ENCODE measurements at places on chromosomes 4 and X.

DNA sequence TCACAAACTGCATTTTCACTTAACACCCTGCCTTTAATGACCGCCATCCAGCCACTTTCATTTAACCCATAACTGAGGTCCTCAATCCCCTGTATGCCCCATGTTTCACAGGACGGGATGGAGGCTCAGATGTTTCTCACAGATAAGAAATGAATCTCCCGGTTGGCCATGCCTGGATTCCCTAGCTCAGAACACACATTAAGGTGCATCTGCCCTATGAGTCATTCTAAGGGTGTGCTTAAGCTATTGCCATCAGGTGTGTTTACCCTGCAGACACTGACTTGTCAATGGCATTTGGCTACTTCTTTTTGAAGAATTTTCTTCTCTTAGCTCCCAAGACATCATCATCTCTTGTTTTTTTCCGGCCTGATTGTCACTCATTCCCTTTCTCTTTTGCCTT, 222.6 kb upstream of the SMIM31 start:
- no peak for DNase-seq

DNA sequence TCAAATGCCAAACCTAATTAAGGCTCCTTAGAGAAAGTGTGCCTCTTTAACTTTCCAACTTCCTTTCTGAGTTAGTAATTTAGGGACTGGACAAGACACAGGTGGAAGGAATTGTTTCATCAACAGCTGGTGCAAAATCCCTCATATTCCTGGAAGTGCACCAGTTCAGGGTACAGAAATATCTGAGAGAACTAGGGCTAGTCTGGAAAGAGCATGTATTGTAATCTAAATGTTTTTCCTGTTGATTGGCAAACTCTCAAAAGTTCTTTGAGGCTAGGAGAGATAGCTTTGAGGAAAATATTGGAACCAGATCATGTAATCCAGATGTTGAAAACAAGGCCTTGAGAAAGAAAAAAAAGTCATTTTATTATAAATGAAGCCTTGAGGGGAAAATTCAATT, 98.1 kb upstream of the C1GALT1C1 start:
- DNase-seq: no peak

DNA sequence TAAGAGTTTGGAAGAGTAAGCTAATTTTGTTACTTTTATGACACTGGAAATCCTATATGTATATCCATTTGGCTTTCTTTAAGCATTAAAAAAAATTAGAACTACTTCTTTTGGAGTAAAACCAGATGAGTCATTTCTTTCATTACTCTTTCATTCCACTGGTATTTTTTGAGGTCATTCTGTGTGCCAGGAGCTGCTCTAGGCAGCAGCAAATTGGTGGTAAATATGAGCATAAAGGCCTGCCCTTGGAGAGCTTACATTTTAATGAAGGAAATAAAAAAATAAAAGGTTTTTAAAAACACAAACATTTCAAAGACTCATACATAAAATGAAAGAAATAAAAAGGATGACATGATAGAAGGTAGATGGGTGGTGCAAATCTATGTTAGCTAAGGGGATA, 37.4 kb downstream of the MID1 start:
- no peak for DNase-seq

DNA sequence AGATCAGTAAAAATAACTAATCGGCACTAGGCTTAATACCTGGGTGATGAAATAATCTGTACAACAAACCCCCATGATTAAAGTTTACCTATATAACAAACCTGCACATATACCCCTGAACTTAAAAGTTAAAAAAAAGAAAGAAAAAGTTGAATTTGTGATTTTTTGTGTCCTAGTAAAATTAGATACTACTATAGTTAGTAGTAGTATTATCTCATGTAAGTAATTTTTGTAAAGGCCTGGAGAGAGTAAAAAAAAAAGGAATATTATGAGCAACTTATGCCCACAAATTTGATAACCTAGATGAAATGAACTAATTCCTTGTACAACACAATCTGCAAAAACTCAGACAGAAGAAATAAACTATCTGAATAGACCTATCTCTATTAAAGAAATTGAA, 25.7 kb upstream of the SLC16A2 start:
- DNase-seq: no peak

DNA sequence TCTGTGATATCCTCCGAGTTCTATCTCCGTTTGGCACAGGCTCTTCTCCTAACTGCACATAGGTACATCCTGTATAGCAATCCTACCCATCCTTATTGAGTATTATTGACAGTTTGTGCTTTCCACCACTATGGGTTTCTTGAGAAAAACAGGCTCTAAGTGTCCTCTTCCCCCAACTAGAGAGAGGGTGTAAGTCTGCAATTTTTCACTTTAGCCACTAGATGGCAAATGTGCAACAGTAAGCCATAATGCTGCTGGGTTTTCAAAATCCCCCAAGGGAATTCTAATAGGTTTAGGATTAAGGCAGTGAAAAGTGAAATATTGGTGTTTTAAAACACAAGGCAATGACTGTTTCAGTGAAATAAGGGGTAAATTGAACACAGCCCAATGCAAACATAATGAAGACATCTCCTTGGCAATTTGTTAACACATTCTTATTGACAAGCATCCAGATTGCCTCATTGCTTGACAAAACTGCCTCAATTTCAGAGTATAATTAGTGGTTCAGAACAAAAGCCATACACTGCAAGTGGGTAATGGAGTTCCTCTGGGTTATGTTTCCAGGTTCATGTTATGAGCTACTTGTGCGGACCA, 239.0 kb upstream of the HTR2C start:
- DNase-seq: no peak
